ENCODE measurements at places on chromosomes 1 and 21.

DNA sequence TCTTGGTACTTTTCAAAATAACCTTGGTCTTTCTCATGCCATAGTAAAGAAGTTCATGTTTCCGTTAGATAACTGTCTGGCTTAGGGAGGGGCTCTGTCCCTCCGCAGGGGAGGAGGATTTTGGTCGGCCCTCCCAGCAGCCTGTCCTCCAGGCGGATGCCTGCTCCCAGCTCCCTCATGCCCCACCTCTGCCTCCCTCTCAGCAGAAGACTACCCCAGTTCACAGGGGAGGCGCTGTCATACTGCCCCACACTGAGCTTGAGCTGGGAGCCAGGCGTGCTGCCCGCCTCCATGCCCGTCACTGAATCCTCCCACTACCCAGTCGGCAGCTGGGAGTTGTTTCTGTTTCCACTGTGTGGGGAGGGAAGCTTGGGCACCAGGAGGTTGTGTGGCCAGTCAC lies 127.3 kb downstream of the CAMTA1 start:
- DNase-seq: no peak

DNA sequence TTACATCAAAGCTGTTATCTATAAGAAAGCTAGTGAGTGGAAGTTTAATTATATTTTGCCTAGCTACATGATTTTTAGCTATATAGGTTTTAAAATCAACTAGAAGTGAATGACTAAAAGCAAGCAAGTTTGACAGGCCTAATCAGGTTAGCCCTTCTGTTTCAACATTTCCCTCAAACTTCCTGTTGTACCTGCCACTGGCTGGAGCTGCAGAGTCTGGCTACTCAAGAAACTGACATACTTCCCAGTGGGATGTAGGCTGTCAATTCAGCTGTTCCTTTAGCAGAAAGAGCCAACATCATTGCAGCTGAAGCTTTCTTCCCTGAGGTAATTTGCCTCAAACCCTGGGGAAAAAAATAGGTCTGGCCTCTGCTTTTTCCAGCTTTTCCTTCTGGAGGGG lies 87.1 kb upstream of the TNR start:
- DNase-seq: no peak

GRCh38 chr1:111930356-111930755 lies 59.1 kb downstream of the KCND3 start:
- no peak for DNase-seq

- DNase-seq: no peak
These were observed 62.5 kb downstream of the SLC16A1 start for GRCh38 chr1:112893288-112894009.
